ENCODE measurements at places on chromosomes 5 and 9.

DNA sequence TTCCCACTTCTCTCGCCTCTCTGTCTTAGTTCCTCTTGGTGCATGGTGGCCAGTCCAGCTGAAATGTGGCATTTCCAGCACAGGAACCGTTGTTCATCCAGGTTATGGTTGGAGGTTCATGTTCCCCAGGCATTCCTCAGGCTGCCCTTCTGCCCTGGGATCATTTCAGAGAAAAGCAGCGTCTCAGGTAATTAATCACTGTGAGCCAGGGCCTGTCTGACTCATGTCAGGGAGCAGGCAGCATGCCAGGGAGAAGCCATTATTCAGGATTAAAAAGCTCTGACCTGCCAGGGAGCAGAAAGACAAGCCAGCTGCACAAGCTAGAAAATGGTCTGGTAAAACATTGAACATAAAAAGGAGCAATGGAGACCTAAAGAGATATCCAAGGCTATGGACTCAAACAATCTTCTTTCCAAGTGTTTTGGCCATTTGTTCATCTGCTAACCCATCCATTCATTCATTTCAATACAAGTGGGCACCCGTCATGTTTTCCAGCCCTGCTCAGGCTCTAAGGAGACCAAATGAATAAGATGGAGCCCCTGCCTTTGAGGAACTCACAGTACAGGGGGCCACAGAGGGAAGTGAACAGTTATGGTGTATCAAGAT, 241.4 kb downstream of the DRD1 start:
- DNase-seq, result no peak

DNA sequence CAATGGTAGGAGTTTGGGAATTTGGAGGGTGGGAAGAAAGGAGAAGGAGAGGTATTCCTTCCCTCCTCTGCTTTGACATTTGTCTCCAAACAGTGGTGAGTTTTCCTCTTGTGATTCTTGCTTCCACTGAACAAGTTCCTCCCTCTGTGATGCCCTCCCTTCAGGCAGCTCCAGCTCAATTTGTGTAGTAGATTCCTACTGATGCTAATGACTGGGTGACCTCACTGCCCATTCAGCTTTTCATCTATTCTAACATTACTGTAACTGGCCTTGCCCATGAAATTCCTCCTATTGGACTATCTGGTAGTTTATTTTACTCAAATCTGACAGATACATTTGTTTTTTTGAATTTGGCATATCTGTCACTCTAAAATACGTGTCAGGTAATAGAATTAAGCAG, 121.4 kb downstream of the NFIB start:
- DNase-seq, result no peak

DNA sequence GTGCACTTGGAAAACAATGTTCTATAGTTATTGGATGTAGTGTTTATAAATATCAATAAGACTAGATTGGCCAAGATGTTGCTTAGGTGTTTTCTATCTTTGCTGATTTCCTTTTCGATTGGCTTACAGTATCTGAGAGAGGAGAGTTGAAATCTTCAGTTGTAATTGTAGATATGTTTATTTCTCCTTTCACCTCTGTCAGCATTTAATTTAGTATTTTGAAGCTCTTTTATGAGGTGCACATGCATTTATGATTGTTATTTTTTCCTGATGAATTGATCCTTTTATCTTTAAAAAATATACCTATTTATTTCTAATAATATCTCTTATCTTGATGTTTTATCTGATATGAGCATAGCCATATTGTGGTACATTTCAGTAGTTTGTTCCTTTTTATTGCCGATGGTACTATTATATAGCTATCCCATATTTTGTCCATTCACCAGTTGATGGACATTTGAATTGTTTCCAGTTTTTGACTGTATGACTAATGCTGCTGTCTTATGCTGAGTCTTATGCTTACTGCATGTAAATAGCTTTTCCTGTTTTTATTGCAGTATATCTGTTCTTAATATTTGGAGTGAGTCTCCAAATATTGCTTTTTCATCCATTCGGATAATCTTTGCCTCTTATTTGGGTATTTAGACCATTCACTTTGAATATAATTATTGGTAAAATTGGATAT, 34.7 kb downstream of the ERCC6L2 start:
- DNase-seq, result no peak

DNA sequence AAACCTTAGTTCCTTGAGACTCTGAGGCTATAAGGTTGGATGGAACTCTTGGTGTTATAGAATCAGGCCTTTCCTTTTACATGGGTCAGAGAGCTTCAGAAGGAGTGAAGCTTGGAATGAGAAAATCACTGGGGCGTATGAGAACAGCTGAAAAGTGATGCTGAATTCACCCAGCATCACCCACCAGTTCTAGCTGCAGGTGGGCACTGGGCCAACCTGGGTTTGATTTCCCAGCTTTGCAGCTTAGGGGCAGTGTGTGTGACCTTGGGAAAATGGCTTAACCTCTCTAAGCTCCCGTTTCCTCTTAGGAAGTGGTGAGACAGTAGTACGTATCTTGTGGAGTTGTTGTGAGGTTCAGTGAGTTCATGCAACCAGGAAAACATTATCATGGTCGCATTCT, 10.7 kb downstream of the PCDH12 start:
- no peak for DNase-seq

GRCh38 chr9:128909859-128910258, 10.9 kb upstream of the PHYHD1 start:
- no peak for DNase-seq

- DNase-seq, result no peak
These were observed 6.1 kb downstream of the SAPCD2 start for GRCh38 chr9:137064027-137064879.

DNA sequence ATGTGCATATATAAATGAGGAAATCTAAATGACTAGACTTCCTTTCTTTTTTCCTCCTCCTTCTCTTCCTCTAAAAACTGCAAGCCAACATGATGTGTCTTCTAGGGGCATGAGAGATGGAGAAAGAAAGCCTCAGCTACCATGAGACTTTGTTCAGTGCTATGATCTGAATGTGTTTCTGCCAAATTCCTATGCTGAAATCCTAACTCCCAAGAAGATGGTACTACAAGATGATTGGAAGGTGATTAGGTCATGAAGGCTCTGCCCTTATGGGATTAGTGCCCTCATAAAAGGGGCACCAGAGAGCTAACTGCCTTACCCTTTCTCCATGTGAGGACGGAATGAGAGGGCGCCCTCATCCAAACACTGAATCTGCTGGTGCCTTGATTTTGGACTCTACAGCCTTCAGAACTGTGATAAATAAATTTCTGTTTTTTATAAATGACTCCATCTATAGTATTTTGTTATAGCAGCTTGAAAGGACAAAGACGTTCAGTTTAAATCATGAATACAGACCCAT, 72.2 kb upstream of the IL6ST start:
- DNase-seq, result no peak

DNA sequence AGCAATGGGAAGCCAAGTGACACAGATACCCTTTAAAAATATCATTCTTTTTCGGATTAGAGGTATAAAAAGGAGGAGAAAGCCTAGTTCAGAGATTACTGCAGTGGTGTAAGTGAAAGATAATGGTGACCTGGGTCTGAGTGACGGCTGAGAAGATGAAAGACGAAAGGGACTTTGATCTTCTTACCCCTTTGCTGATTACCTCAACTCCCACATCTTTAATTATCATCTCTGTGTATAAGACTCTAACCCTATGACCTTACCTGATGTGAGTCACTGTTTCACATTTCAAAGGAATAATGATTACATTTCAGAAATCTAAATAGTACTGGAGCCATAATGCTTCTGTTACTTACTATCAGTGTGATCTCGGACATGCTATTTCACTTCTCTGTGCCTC, 21.4 kb upstream of the CCNO start:
- DNase-seq, result no peak

GRCh38 chr9:79769476-79770275, 197.9 kb downstream of the TLE4 start:
- DNase-seq, result no peak

DNA sequence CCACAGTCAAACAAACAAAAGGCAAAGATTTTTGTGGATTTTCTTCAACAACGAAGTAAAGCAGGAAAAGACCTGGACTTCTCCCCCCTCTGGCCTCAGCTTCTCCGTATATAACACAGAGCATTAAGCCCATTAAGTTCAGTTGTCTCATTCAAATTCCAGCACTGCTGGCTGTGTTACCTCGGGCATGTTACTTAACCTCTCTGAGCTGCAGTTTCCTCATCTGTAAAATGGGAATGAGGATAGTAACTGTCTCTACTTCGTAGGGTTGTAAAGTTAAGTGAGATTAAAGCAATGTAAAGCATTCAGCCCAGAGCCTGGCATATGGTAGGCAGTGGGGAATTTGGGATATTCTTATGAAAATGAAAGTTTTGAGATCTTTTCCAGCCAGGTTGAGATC, 92.7 kb upstream of the SMIM23 start:
- no peak for DNase-seq

GRCh38 chr5:3709068-3709716, 113.6 kb downstream of the IRX1 start:
- DNase-seq, result no peak

GRCh38 chr5:178624631-178625546, 2.0 kb downstream of the CLK4 start:
- DNase-seq, result no peak

DNA sequence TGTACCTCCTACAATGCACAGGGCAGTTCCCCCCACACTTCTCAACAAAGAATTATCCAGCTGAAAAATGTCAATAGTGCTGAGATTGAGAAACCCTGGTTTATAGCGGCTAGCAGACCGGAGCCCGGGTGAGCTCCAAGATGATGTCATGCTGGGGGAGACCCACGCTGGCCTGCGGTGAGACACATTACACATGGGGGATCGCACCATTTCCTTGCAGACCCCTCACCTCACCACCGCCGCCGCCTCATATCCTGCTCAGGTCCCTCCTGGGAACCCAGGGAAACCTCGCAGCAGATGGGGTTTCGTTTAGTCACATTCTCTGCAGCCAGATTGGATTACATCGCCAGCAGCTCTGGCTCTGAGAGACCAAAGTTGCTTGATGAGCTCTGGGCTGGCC, 14.7 kb upstream of the TNC start:
- no peak for DNase-seq

GRCh38 chr5:78985725-78986223, 664 bp upstream of the ARSB start:
- DNase-seq, result no peak

- no peak for DNase-seq
These were observed 299.9 kb upstream of the IRX2 start for GRCh38 chr5:3051400-3051799.

GRCh38 chr9:126451316-126451885, 124.8 kb downstream of the MVB12B start:
- DNase-seq, result no peak

DNA sequence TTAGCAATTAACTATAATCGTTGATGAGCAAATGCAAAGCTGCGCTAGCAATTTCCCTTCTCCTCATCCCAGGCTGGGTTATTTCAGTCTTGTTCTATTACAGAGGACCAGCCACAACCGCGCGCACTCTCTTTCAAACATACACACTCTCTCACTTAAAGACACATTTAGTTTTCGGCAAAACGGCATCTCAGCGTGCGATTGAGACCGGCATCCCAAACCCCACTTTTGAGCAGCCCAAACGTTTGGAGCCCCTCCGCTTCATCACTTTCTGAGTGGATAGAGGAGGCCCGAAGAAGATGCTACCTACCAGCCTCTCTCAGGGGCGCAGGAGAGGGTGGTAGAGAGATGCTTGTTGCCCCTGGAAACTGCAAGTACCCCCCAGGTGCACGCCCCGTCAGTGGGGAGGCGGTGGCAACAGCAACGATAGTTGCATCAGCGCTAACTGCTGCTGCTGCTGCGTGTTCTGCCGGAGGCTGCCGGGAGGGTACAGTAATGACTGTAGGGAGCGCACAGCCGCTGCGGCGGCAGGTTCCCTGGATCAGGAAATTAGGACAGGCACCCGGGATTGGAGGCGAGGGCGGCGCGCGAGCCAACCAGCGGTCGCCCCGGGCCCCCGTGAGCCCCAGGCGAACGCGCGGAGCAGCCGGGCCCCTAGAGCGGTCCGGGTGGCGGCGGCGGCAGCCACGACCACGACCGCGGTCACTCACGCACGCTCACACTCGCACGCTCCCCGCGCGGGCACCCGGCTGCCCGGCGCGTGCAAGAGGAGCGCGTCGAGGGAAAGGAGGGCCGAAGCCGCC, 467 bp upstream of the VLDLR start:
- DNase-seq, result peak; percentile 53

DNA sequence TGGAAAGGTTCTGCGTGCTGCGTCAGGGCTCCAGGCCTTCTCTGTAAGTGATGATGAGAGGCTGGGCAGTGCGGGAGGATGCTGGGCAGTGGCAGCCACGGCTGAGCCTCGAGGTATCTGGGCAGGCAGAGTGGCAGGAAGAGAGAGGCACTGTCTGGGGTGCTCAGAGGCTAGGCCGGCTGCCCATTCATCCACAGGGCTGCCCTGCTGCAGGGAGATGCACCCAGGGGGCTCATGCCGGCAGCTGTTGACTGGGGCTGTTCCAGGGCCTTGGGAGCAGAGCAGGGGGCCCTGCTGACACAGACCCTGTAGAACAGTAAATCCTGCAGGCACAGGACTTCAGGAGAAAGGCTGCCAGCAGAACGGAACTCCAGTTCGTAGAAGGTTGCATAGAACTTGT, 88.8 kb downstream of the BOD1 start:
- no peak for DNase-seq

DNA sequence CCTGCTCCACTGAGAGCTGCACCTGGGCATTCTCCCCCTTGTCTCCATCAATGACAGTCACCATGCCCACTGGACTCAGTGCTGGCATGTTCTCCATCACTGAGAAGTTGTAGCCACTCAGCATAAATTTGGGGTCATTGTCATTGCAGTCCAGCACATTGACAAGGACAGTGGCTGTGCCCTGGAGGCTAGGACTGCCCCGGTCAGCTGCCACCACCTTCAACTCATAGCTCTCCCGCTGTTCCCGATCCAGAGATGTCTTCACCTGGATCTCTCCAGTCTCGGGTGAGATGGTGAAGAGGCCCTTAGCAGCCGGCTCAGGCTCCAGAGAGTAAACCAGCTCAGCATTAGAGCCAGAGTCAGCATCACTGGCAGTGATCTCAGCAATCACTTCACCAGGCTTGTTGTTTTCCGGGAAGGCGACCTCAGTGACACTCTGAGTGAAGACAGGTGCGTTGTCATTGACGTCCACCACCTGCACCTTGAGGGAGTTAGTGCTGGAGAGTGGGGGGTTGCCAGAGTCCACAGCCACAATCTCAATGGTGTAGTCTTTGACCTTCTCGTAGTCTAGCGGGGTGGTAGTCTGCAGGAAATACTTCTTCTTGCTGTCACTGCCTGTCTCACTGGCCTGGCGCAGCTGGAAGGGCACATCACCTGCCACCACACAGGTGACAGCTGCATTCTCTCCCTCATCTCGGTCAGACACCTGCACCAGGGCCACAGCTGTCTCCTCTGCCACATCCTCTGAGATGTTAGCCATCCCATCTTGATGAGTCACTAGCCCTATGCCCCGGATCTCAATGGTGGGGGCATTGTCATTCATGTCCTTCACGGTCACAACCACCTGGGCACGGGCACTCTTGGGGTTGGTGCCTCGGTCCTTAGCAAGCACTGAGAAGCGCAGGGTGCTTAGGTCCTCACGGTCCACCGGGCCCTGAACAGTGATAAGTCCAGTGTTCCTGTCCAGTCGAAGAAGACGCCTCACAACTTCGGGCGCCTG, 13.5 kb downstream of the PCDH1 start:
- DNase-seq, result no peak

GRCh38 chr5:173291722-173292658, 36.2 kb downstream of the STC2 start:
- no peak for DNase-seq

GRCh38 chr9:131298816-131299215, 9.3 kb downstream of the PLPP7 start:
- DNase-seq, result no peak

Measured in muscle of arm (tissue), 14 donors.